Stimulated activated naive CD8-positive, alpha-beta T cell treated with anti-CD3 and anti-CD28 coated beads, Interleukin-15, amount 100 ng/mL, for 72 hours (primary cell): ENCODE measurements at places on chromosomes 2 and 18.

DNA sequence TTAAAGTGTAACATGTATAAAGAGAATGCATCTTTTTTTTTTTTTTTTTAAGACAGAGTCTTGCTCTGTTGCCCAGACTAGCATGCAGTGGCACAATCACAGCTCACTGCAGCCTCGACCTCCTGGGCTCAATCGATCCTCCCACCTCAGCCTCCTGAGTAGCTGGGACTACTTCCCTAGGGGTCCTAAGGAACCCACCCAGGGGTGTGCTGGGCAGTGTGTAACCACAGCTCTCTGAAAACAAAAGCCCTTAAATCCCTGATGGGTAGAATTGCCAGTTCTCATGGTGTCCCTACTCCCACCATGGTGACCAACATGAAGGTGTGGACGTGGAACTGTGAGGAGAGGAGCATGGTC lies 105.6 kb upstream of the ST3GAL5 start:
- no peak for DNase-seq

DNA sequence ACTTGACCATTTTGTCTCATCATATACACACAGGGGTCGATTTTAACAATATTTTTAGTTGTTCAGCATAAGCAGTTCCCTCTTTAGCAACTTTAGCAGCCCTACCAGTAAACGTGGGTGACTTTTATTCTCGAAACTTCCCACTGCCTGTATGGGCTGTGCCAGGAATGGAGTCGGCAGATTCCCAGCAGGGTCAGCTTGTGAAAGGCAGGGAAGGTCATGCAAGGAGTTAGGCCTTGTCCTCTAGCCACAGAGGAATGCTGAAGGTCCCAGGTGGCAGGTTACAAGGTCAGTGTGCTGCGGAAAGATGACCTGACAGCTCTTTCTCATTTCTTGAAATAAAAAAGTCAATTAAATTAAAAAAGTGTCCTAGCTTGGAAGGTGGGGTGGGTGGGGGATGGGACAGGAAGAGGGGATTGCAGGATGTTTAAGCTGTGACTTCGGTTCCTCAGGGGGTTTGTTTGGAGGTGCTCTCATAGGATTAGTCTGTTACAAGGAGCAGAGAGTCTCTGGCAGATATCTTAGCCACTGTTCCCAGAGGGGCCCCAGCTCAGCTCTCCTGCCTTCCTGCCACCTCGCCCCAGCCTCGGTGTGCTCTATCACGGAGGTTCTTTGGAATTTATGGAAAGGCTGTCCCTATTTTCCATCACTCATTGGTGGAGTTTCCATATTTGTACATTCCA lies 21.4 kb downstream of the DRC1 start:
- no peak for DNase-seq

GRCh38 chr18:51802569-51803428 lies 537.2 kb upstream of the DCC start:
- no peak for DNase-seq

DNA sequence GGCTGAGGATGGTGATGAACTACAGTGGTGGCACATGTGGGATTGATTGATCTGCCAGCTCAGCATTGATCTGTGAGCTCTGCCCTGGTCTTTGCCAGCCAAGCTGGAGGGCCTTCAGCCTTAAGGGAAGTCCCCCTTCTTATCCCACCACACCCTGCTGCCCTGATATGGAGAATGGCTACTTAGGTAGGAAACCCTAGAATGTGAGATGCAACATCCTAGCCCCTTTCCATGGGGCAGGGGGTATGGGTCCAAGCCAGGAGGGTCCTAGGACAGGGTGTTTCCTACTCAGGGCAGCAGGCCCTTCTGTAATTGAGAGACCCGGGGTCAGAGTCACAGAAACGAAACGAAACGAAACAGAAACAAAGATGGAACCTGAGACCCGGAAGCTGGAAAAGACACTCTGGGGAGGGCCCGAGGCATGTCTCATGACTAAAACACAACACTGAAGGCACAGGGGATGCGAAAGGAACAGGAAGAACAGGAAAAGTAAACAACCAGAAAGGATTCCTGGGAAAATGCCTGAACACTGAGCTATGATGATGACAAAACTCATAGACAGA lies 16.9 kb upstream of the SULT1C2 start:
- DNase-seq, result no peak

DNA sequence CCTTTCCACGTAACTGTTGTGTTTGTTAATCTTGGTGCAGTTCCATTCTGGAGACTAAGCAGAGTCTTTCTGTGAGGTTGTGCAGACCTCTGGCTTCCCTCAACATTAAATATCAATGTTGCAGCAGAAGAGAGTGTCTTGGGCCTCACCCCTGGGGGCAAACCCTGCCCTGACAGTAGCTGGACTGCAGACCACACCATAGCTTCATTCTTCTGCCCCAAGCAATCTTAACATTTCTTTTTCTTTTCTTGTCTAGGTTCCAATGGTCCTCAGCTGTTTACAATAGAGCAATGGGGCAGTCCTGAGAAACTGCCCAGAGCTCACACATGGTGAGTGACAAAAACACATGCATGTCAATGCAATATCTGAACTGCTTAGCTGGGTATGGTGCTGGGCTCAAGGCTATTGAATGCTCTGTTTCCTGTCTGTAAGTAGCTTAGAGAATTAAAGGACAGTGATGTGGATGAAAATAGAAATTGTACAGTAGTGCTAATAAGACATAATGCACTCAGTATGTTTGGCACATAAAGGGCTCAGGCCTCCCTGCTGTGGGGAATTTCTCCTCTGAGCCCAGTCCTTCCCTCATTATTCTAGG lies 237.6 kb downstream of the ALPK2 start:
- no peak for DNase-seq

- DNase-seq, result no peak
Measured at GRCh38 chr2:12982149-12982584, 265.4 kb downstream of the TRIB2 start.

GRCh38 chr2:230935130-230935430 lies 10.0 kb upstream of the GPR55 start:
- DNase-seq, result no peak

DNA sequence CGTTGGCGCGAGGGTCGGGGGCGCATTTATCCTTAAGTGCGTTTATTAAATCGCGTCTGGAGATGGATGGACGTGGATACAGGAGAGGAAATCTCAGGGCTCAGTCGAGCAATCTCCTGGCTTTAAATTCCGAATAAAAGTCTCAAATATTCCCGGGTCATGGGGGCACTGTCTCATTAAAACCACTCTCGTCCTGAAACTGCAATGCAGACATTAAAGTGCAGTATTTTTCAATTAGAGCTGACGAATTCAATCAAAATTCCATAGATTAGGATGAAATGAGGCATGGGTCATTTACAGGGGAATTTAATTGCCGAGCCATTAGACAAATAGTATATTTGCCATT lies 10.7 kb upstream of the GBX2 start:
- no peak for DNase-seq

DNA sequence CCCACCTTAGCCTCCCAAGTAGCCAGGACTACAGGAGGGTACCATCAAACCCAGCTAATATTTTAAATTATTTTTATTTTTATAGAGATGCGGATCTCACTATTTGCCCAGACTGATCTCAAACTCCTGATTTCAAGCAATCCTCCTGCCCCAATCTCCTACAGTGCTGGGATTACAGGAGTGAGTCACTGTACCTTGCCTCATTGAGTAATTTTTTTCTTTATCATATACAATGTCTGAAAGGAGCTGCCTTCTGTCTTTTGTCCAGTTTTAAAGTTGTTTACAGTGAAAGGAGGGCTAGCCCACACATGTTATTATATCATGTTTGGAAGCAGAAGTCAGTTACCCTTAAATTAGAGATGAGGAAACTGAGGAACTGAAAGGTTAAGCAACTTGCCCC lies 32.5 kb downstream of the PRKRA start:
- DNase-seq, result no peak

- DNase-seq, result no peak
Measured at GRCh38 chr18:57428221-57429150, 6.7 kb upstream of the ONECUT2 start.

GRCh38 chr2:53509831-53510388 lies 257.7 kb upstream of the CHAC2 start:
- DNase-seq, result no peak

DNA sequence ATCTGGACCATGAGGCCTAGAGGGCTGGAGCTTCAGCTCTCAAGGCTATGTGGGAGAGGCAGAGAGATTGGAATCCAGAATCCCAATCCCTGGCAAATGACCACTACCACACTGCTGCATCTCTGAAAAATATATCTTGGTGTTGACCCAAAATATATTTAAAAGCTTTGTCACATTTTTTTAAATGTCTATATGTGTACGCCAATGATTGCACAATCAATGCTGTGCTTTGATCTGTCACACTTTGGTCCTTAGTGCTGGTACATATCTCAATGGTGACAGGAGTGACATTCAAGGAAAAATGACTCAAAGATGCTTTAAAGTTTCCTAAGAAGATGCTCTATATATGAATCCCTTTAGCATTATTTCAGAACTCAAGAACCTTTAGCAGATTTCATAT lies 31.7 kb upstream of the NEDD4L start:
- no peak for DNase-seq

DNA sequence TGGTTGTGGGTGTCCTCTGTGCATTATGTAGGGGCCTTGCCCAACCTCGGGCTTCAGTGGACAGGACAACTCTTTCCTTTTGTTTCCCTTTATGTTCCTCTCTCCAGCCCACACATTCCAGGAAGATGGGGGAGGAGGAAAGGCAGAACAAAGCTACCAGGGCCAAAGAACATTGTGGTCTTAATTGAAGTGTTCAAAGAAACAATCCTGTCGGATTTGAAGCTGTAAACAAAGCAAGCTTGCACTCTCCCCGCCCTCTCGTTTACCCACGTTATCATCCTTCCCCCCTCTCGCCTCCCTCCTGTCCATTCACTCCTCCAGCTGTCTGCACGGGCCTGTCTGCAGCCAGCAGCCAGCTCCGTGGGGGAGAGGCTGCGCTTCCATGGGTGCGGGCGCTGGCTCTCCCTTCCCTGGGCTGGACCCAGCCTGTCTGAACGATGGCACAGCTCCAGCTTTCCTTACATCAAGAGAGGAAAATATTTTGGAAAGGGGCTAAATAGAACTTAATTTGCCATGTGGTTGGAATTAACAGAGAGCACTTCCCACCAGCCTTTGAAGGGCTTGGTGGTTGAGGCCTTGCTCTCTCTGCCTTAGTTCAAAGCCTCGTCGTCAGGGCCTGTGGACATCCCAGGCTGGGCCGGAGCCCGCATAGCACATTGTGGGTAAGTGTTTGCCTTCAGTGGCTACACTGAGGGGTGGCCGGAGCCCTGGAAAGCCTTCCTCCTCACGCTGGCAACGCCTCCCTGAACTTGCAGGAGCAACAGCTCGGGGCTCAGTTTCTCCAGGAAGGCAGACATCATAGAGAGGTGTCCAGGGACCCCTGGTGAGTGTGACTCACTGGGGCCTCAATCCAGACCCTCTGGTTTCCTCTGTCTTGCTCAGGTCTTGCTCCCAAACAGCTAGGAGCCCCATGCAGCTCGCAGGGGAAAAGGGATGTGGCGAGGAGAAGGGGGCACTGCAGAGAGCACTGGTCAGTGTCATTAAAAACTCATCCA lies 60.6 kb upstream of the HS6ST1 start:
- no peak for DNase-seq

GRCh38 chr2:8364668-8365067 lies 317.2 kb upstream of the ID2 start:
- DNase-seq, result no peak

DNA sequence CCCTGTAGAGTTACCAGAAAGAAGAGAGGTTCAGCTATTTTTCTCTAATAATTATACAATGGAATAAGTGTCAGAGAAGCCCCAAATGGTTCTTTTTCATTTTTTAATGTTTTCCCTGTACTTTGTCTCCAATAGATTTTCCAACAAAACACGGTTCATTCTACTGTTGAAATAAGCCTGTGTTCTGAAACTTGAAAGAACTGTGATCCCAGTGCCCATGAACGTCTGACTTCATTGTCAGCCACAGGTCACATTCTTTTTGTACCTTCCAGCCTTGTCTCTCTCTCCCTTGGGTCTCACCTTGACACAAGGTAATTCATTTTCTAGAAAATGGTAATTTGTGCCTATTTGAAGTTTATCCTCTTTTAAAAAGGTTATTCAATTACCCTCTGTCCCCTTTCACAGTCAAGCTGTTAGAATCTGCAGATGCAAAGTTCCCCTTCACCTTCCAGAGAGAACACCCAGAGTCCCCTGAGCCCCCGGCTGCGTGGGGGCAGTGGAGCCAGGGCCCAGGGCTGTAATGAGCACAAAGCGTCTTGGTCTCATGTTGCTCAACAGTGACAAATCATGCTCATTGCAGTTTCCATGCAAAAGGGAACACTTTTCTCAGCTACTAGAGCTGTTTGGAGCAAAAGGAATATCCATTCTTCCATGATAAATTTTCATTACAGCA lies 115.2 kb downstream of the SPHKAP start:
- DNase-seq, result no peak

DNA sequence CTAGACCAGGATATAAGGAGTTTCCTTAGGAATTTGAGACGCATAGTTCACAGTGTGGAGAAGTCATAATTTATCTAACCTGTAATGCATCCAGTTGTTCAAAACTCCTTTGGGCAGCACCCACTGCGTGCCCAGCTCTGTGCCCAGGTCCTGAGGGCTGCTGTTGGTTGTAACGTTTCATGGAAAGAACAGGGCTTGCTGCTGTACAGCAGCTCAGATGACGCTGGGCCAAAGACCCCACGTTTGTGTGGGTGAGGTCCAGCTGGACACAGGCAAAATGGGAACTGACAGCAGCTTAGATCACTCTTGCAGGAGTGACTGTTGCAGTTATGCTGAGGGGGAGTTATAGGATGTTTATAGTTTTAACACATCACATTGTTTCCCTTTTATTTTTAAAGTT lies 30.0 kb upstream of the HS6ST1 start:
- no peak for DNase-seq

- no peak for DNase-seq
Measured at GRCh38 chr18:56756966-56757365, 105.8 kb downstream of the WDR7 start.

- no peak for DNase-seq
Measured at GRCh38 chr2:118816669-118817068, 30.8 kb downstream of the EN1 start.

DNA sequence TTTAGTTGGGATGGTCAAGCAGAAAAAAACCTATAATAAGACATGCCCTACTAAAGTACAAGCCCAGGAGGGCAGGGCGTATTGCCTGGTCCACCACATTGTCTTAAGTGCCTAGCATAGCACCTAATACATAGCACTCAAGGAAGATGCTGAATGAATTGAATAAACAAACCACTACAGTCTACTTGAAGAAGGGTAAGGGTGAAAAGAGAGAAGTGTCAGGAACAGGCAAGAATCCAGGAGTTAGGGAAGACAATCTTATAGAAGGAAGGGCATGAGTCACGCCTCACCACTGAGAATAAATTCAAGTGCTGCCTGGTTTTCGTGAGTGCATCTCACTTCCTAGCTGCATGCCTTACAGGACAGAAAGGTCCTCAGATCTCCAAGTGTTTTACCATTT lies 13.9 kb downstream of the SLC19A3 start:
- no peak for DNase-seq

DNA sequence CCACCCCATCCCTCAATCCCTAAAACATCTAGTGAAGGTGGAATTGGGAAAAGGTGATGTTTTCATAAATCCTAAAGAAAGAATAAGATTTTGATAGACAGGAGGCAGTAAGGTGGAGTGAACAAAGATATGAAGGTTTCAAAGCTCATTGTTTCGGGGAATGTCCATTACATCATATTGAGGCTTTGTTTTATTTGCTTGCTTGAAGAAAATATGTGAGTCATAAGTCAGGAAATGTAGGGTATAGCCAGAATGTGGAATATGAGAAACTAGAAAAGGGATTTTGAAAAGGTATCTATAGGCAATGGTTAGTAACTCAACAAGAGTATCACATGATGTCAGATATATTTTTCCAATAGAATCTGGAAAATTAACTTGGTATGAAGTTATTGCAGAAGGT lies 1178.5 kb upstream of the ACVR2A start:
- no peak for DNase-seq
